ENCODE measurements at places on chromosomes 6 and 20. TPM values are rescaled to one million over a fixed set of nuclear protein-coding genes. Genes with fewer than 3 reads are reported as not detected.

DNA sequence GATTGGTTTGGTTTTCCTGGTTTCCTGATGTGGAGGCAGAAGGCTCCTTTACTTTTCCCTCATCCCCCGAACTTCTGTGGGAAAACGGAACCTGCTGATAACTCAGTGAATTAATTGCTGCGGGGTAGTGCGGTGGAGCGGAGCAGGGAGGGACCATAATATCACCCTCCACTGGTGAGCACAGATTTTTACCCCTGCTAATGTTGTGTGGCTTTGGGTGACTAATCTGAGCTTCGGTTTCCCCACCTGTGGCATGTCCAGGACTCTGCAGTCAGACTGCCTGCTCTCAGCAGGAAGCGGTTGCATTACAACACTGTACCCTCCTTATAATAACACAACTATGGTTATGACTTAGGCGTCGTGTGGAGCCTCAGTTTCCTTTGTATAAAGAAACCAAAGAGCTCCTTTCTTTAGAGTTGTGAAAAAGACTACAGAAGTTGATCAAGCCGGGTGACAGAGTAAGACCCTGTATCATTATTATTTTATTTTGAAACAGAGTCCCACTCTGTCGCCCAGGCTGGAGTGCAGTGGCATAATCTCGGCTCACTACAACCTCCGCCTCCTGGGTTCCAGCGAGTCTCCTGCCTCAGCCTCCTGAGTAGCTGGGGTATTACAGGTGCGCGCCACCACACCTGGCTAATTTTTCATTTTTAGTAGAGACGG is 2.2 kb upstream of the ID1 start:
- peak; percentile 51 for DNase-seq

- no peak for DNase-seq
Observed at GRCh38 chr6:27836141-27836782, 75.9 kb downstream of the OR2B2 start.

- no peak for DNase-seq
Observed at GRCh38 chr6:43495409-43495941, 14.7 kb downstream of the LRRC73 start.

DNA sequence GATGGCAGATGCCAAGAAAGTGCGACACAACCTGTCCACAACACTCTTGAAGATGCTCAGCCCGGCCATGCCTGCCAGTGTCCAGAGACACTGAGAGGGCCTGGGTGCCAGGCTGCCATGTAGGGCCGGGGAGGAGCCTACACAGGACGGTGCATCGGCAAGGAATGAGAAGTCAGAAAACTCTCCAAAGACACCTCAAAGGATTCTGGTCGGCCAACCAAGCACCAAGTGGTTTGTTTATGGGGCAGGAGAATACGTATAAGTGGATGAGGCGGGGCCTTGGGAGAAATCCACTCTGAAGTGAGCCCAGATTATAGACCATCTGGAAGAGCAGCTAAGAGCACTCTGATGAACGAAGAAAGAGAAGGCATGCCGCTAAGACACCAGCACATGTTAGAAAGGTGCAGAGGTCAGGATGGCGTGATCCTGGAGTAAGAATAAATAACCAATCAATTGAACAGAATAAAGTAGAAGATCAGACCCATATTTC is 120.7 kb upstream of the FOXQ1 start:
- no peak for DNase-seq

POU5F1 gene
- polyA plus RNA-seq, result 0.57 TPM

MROH8 gene
- polyA plus RNA-seq, result 3.8 TPM

- no peak for DNase-seq
Observed at GRCh38 chr6:158219228-158219627, 51.1 kb downstream of the GTF2H5 start.
